Osteocyte (in vitro differentiated cells): ENCODE measurements at places on chromosomes 3 and 15. TPM values are rescaled to one million over a fixed set of nuclear protein-coding genes. Genes with fewer than 3 reads are reported as not detected.

GRCh38 chr15:74135041-74135565 lies 4.7 kb downstream of the ISLR2 start:
- no peak overlapping the region for H3K4me3 ChIP-seq
- peak overlapping the region; percentile 96 for H3K27ac ChIP-seq
- no peak for DNase-seq
- H3K36me3 ChIP-seq = peaks cover 7% of the 10 kb centered on the region

- no peak for DNase-seq
- H3K4me1 ChIP-seq = no peaks in the 10 kb centered on the region
- H3K4me3 ChIP-seq = no peak overlapping the region
- no peaks in the 10 kb centered on the region for H3K36me3 ChIP-seq
- no peak overlapping the region for H3K27ac ChIP-seq
- no peaks in the 10 kb centered on the region for H3K27me3 ChIP-seq
Measured at GRCh38 chr15:87300146-87300545, 956.4 kb downstream of the NTRK3 start.

GRCh38 chr15:47484059-47484458 lies 233.2 kb upstream of the SEMA6D start:
- H3K27me3 ChIP-seq = no peaks in the 10 kb centered on the region
- H3K27ac ChIP-seq = peak overlapping the region; percentile 15
- no peak overlapping the region for H3K4me3 ChIP-seq
- no peaks in the 10 kb centered on the region for H3K36me3 ChIP-seq
- DNase-seq = no peak
- no peaks in the 10 kb centered on the region for H3K4me1 ChIP-seq

DNA sequence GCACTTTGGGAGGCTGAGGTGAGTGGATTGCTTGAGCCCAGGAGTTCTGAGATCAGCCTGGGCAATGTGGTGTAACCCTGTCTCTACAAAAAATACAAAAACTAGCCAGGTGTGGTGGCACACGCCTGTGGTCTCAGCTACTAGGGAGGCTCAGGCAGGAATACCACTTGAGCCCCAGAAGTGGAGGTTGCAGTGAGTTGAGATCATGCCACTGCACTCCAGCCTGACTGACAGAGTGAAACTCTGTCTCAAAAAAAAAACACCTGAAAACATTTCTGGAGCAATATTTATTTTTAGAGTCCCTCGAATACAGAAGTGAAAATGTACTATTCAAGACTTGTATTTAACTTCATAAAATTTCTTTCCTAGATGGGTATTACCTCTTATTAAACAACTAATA lies 4.6 kb downstream of the SPCS1 start:
- no peaks in the 10 kb centered on the region for H3K27me3 ChIP-seq
- H3K36me3 ChIP-seq = peaks cover 12% of the 10 kb centered on the region
- no peak overlapping the region for H3K4me3 ChIP-seq
- H3K27ac ChIP-seq = no peak overlapping the region
- H3K4me1 ChIP-seq = peaks cover 15% of the 10 kb centered on the region
- no peak for DNase-seq

DNA sequence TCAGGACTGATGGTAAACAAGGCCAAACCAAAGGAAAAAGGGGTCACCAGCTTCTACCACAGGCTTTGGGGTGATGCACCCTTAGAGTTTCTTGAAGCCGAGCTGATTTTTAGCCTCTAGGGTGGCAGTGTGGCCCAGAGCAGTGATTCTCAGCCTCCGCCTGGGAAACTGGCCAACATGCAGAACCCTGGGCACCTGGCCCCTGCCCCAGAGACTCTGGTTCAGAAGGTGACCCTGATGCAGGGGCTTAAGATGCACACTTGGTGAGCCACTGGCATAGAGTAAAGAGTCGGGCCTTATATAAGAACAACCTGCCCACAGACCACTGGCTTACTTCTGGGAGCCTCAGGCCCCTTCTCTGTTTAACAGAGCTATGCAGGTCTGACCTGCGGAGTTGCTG lies 44.5 kb downstream of the SYNM start:
- peaks cover 42% of the 10 kb centered on the region for H3K36me3 ChIP-seq
- peaks cover 2% of the 10 kb centered on the region for H3K4me1 ChIP-seq
- H3K27me3 ChIP-seq = no peaks in the 10 kb centered on the region
- no peak for DNase-seq
- no peak overlapping the region for H3K4me3 ChIP-seq

- H3K36me3 ChIP-seq = peaks cover 6% of the 10 kb centered on the region
- H3K4me3 ChIP-seq = no peak overlapping the region
- H3K27me3 ChIP-seq = no peaks in the 10 kb centered on the region
Measured at GRCh38 chr15:77430213-77430612, 9.5 kb downstream of the HMG20A start.

DNA sequence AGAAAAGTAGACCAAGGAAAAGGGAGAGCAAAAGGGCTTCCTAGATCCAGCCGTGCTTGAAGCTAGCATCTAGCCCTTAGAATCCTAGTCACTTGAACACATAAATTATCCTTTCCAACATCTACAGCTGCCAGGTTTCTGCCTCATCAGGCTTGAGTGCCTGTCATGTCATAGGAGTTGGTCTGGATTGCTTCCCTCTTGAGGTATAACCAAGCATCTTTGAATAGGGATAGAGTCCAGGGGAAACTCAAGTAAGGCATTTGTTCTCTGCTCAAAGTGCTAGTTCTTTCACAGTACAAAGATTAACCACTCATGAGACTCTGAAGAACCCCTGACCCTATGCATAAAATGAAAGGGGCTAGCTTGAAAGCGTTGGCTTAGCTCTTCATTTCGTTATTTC lies 72.3 kb downstream of the SLCO3A1 start:
- H3K4me1 ChIP-seq = peaks cover 5% of the 10 kb centered on the region
- no peaks in the 10 kb centered on the region for H3K27me3 ChIP-seq
- H3K4me3 ChIP-seq = no peak overlapping the region
- H3K36me3 ChIP-seq = no peaks in the 10 kb centered on the region

DNA sequence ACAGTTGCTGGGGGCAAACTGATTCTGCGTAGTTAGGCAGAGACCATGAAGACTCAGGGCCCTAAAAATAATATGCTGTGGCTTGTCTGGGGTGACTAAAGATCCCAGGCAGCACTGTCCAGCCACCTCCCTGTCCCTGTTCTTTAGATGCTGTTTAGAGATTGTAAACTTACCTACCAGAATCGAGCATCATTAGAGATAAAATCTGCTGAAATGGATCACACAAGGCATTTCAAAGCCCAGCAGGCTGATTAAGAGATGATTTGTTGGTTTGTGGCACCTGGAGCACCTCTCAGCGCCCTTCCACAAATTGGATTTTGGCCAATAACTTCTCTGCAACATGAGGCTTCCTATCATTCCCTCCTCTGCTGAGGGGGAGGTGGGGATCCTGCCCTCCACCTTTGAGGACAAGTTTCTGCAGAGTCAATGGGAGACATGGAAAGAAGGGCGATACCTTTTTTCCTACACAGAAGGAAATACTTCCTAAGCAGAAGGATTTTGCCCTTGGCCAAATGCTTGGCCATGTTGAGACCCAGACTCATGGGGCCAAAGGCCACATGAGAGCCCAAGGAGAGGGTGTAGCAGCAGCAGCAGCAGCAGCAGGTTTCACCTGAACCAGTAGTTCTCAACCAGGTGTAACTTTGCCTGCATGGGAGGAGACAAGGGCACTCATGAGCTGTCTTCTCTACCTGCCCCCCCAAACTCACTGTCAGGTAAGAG lies 37.5 kb downstream of the SEMA5B start:
- H3K4me1 ChIP-seq = no peaks in the 10 kb centered on the region
- H3K27ac ChIP-seq = no peak overlapping the region
- no peak for DNase-seq
- H3K27me3 ChIP-seq = peaks cover 93% of the 10 kb centered on the region
- H3K4me3 ChIP-seq = no peak overlapping the region
- peaks cover 1% of the 10 kb centered on the region for H3K36me3 ChIP-seq

- H3K4me3 ChIP-seq = peak overlapping the region; percentile 70
- no peak overlapping the region for H3K27ac ChIP-seq
- DNase-seq = no peak
- H3K4me1 ChIP-seq = peaks cover 29% of the 10 kb centered on the region
- peaks cover 82% of the 10 kb centered on the region for H3K27me3 ChIP-seq
Measured at GRCh38 chr3:138944929-138945708, 1.8 kb downstream of the FOXL2 start.

GRCh38 chr15:70140543-70141375 lies 43.0 kb upstream of the TLE3 start:
- no peak for DNase-seq
- H3K4me3 ChIP-seq = no peak overlapping the region
- H3K27ac ChIP-seq = no peak overlapping the region

DNA sequence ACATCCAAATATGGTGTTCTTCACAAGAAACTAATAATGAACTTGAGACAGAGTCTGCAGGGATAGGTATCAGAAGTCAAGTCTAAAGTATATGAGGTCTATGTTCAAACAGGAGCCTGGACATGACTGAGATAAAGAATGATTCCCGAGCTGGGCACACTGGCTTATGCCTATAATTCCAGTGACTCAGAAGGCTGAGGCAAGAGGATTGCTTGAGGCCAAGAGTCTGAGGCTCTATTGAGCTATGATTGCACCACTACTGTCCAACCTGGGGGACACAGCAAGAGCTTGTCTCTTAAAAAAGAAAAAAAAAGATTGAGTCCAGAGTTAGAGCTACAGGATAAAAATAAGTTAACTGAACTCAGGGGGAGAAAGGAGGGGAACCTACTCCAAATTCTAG lies 246.5 kb downstream of the LRRN1 start:
- H3K27ac ChIP-seq = no peak overlapping the region
- H3K4me3 ChIP-seq = no peak overlapping the region
- DNase-seq = no peak
- H3K36me3 ChIP-seq = no peaks in the 10 kb centered on the region
- no peaks in the 10 kb centered on the region for H3K4me1 ChIP-seq

- no peak overlapping the region for H3K27ac ChIP-seq
- H3K27me3 ChIP-seq = peaks cover 62% of the 10 kb centered on the region
- DNase-seq = no peak
- H3K36me3 ChIP-seq = no peaks in the 10 kb centered on the region
- no peak overlapping the region for H3K4me3 ChIP-seq
Measured at GRCh38 chr3:194307849-194308248, 43.3 kb downstream of the CPN2 start.

- H3K27ac ChIP-seq = no peak overlapping the region
- no peaks in the 10 kb centered on the region for H3K27me3 ChIP-seq
- H3K4me3 ChIP-seq = no peak overlapping the region
- DNase-seq = no peak
- H3K4me1 ChIP-seq = peaks cover 4% of the 10 kb centered on the region
- no peaks in the 10 kb centered on the region for H3K36me3 ChIP-seq
Measured at GRCh38 chr15:63888146-63888545, 54.4 kb upstream of the HERC1 start.

- no peak overlapping the region for H3K27ac ChIP-seq
- H3K27me3 ChIP-seq = peaks cover 6% of the 10 kb centered on the region
- no peak overlapping the region for H3K4me3 ChIP-seq
- H3K36me3 ChIP-seq = no peaks in the 10 kb centered on the region
Measured at GRCh38 chr15:81073801-81074200, 60.3 kb upstream of the CFAP161 start.

- H3K4me1 ChIP-seq = peaks cover 46% of the 10 kb centered on the region
- H3K4me3 ChIP-seq = no peak overlapping the region
- no peaks in the 10 kb centered on the region for H3K27me3 ChIP-seq
- no peak for DNase-seq
- no peaks in the 10 kb centered on the region for H3K36me3 ChIP-seq
Measured at GRCh38 chr3:134340362-134340981, 33.8 kb downstream of the AMOTL2 start.

DNA sequence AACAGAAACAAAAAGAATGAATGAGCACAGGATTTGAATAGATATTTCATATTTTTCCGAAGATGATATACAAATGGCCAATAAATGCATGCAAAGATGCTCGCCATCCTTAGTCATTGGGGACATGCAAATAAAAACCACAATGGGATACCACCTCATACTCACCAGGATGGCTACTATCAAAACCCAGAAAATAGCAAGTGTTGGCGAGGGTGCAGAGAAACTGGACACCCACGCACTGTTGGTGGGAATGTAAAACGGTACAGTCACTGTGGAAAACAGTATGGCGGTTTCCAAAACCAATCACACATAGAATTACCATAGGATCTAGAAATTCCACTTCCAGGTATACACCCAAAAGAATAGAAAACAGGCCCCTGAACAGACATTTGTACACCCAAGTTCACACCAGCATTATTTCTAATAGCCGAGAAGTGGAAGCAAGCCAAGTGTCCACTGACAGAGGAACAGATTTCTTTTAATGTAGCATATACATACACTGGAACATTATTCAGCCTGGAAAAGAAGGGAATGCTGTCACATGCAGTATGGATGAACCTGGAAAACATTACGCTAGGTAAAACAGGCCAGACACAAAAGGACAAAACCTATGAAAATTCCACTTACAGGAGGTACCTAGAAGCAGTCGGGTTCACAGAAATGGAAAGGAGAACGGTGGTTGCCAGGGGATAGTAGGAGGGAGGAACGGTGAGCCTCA lies 3.6 kb downstream of the RNF168 start:
- peak overlapping the region; percentile 92 for H3K27ac ChIP-seq
- H3K4me3 ChIP-seq = peak overlapping the region; percentile 98
- H3K36me3 ChIP-seq = peaks cover 2% of the 10 kb centered on the region
- DNase-seq = no peak
- peaks cover 28% of the 10 kb centered on the region for H3K4me1 ChIP-seq

- peak overlapping the region; percentile 16 for H3K27ac ChIP-seq
- no peak for DNase-seq
- no peaks in the 10 kb centered on the region for H3K36me3 ChIP-seq
- no peaks in the 10 kb centered on the region for H3K27me3 ChIP-seq
- H3K4me3 ChIP-seq = no peak overlapping the region
Measured at GRCh38 chr3:101998256-101998926, 149.1 kb downstream of the NFKBIZ start.

DNA sequence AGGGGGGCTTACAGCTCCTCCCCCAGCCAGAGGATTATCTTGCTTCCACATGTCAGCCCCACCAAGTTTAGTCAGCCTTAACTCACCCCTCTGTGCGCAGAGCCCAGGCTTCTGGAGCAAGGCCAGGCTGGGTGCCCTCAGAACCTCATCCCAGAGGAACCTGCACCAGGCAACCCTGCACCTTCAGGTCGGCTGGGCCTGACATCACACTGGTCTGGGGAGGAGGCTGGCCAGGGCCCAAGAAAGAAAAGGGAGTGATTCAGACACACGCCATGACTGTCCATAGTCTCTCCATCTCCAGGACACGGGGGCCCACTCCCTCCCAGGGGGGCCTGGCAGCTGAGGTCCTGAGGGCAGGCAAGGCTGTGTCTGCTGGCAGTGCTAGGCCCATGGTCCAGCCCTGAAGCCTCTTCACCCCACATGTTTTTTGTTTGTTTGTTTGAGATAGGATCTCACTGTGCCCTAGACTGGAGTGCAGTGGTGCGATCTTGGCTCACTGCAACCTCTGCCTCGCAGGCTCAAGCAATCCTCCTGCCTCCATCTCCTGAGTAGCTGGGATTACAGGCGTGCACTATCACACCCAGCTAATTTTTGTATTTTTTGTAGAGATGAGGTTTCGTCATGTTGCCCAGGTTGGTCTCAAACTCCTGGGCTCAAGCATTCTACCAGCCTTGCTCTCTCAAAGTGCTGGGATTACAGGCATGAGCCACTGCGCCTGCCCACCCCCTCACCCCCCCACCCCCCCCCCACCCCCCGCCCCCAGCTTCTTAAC lies 11.1 kb downstream of the TNK2 start:
- no peaks in the 10 kb centered on the region for H3K36me3 ChIP-seq
- no peaks in the 10 kb centered on the region for H3K27me3 ChIP-seq
- H3K4me1 ChIP-seq = peaks cover 77% of the 10 kb centered on the region
- H3K4me3 ChIP-seq = peak overlapping the region; percentile 71

The THBS1 gene
- 812 and 849 TPM in 2 replicates for total RNA-seq

The OR5K1 gene
- not detected in 2 replicates for total RNA-seq

The INKA1 gene
- 5.1 and 5.2 TPM in 2 replicates for total RNA-seq

The TMEM266 gene
- not detected in 2 replicates for total RNA-seq

The P2RY14 gene
- total RNA-seq = not detected in 2 replicates

The SAXO2 gene
- total RNA-seq = 1.4 and 2.0 TPM in 2 replicates

The SLC22A13 gene
- 0.99 and 1.2 TPM in 2 replicates for total RNA-seq

The HRH1 gene
- total RNA-seq = 28.6 and 30.3 TPM in 2 replicates
